Sciatic nerve (tissue), 2 donors: ENCODE measurements at places on chromosomes 12 and 14.

GRCh38 chr12:101231636-101232035 lies 21.6 kb upstream of the SLC5A8 start:
- no peak for DNase-seq

DNA sequence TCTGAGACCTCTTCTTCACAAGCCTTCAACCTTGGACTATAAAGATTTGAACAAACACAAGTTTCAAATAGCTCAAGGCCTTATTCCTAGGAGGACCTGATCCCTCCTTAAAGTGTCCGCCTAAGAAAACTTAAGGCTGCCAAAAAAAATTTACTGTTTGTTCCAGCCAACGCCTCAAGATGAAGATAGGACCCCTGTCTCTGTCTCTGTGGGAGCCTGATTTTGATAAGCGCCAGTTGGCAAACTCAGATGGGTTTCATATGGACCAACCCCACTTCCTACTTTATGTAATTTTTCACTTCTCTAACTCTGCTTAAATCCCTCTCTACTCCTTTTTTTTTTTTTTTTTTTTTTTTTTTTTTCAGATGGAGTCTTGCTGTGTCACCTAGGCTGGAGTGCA lies 11.0 kb downstream of the FKBP3 start:
- DNase-seq, result no peak

GRCh38 chr12:47903927-47904712 lies 674 bp downstream of the VDR start:
- no peak for DNase-seq

DNA sequence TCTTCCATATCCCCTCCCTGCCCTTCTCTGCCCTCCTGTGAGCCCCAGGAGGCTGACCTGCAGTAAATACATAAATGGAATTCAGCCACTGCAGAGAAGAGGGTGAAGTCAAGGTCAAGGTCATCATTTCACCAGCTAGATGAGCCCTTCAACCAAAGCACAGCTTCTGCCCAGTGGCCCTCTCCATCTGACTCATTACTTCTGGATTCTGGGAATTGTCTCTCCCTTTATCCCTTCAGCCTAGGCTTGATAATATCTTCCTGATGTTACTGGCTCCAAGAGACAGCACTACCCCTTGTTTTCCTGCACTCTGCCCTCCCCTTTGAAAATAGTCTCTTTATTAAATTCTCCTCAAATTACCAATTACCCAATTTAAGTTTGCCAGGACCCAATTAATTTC lies 64.5 kb downstream of the TTC9 start:
- DNase-seq, result no peak

GRCh38 chr14:63418020-63418419 lies 99.3 kb upstream of the GPHB5 start:
- no peak for DNase-seq

- no peak for DNase-seq
Measured at GRCh38 chr12:31117203-31118011, 43.7 kb downstream of the DDX11 start.

DNA sequence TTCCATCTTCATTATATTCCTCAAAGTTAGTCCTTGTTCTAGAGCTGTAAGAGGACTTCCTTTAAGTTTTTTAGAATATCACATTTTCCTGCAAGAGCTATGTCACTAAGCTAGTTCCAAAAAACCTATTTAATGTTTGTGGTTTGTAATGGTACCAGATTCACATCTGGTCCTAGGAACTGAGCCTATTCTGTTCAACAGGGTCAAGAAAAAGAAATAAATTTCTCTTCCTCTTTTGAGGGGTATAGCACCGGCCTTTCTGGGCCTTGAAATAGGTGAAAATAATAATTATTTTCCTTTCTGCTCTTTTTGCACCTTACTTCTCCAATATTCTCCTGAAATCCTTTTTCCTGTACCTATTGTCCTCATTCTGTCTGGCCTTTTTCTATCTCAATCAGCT lies 3.6 kb upstream of the STXBP6 start:
- DNase-seq, result no peak

GRCh38 chr14:73741386-73741875 lies 27.2 kb upstream of the PNMA1 start:
- no peak for DNase-seq

- no peak for DNase-seq
Measured at GRCh38 chr12:132418393-132418925, 71.5 kb upstream of the FBRSL1 start.

GRCh38 chr12:100826323-100826722 lies 31.7 kb downstream of the ANO4 start:
- peak; percentile 64 for DNase-seq

DNA sequence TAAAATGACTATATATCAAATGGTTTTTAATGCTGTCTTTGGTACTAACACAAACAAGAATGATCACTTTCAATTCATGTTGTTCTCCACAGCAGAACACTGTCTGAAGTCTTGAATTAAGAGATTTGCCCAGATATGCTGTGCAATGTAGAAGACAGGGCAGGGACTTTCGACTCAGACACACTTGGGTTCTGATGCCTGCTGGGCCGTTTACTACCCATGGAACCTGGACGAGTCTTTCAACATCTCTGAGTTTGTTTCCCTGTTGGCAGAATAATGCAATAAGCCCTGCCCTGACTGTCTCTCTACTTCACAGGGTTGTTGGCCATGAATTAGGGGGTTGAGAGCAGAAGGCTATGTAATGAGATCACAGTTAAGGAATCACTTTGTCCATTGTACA lies 162.6 kb upstream of the TMPO start:
- no peak for DNase-seq

DNA sequence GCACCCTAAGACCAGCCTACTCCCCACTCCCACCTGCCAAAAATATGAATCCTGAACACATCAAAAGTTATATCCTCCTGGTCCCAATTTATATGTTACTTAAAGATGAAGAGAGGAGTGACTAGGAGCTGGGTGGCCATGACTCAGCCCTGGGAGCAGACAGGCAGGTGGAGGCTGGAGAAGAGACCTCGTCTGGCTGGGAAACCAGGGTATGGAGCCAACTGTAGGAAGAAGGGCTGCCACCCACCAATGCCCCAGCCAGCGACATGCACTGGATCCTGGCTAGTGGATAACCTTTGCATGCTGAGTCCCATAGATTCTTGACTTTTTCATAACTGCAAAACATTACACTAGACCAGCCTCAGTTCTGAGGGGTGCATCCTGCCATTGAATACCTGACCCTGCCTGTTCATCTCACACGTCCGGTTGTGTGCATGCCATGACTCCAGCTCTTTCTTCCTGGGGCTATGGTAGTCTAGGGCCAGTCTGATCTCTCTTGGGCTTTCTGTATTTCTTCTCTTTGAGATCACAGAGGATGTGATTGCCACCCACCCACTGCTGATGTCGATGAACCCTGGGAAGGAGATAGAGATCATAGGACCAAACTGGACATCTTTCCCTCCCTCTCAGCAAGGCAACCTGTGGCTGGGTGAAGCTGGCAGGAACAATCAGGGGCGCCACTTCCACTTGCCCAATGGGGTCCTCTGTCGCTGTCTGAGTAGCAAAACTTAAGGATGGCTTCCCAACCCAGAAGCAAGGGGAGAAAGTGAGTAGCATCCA lies 69.6 kb upstream of the DDX11 start:
- peak; percentile 10 for DNase-seq

GRCh38 chr14:101098177-101098576 lies 194.7 kb upstream of the RTL1 start:
- no peak for DNase-seq

DNA sequence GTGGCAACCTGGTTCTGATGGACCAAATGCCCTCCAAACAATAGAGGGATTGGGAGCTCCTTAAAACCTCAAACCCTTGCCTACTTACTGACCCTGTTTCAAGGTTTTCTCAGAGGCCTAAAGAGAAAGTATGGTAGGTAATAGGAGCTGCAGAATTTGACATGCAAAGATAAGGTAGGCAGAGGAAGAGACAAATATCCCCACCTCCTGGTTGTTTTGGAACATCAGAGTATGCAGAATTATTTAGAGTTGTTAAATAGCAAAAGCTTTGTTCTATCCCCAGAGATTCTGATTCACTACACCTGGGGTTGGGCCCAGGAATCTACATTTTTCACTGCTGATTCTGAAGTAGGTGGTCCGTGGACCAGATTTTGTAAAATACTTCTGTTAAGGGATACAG lies 421.2 kb downstream of the SOX5 start:
- DNase-seq, result no peak

DNA sequence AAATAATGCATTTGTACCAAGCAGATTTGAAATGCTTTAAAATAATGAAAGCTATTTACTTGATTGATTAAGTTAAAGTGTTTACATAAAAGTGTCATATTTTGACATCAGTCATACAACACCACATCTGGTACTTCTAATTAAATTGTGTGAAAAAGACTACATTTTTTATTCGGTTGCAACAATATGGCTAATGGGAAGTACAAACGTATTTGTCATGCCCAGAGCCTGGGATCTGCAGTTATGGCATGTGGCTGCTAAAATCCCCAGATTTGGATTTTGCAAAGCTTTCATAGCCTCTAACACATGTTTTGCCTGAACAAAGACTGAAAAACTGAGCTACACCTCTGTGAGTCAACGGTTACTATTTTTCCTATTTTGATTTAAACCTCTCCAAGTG lies 66.6 kb downstream of the LLPH start:
- no peak for DNase-seq

DNA sequence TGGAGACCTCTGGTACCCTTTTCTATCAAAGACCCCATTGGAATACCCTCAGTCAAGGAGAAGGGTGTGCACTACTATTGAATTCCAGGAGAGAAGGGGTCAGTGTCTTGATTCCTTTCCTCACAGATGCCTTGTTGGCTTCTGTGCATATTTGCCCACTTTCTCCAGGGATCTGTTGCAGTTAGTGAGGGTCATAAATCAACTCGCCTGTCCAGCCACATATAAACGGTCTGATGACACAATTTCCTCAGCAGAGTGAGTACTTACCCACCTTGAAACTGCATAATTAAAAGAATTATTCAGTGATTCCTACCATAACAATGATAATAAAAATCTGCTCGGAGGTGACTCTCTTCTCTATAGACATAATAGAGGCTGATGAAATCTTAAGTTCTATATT lies 13.9 kb upstream of the DCD start:
- no peak for DNase-seq

GRCh38 chr14:64788706-64789105 lies 84.5 kb downstream of the PLEKHG3 start:
- DNase-seq, result no peak

DNA sequence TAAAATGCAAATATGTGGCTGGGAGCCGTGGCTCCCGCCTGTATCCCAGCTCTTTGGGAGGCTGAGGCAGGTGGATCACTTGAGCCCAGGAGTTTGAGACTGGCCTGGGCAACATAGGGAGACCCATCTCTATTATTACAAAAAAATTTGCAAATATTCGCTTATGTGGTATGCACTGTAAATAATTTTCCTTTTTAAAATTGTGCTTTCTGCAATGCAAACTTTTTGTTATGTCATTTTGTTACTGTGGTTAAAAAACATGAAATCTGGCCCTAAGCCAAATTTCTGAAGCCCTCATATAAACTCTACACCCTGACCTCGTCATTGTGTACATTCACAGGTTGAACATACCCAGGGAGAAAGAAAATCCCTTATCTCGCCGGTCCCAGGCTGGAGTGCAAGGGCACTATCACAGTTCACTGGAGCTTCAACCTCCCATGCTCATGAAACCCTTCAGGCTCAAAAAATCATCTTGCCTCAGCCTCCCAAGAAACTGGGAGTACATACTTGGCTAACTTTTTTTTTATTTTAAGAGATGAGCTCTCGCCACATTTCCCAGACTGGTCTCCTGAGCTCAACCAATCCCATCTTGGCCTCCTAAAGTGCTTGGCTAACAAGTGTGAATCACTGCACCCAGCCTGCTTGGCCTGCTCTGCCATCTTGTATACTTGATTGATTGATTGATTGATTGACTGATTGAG lies 24.7 kb downstream of the TRAPPC6B start:
- DNase-seq, result no peak

DNA sequence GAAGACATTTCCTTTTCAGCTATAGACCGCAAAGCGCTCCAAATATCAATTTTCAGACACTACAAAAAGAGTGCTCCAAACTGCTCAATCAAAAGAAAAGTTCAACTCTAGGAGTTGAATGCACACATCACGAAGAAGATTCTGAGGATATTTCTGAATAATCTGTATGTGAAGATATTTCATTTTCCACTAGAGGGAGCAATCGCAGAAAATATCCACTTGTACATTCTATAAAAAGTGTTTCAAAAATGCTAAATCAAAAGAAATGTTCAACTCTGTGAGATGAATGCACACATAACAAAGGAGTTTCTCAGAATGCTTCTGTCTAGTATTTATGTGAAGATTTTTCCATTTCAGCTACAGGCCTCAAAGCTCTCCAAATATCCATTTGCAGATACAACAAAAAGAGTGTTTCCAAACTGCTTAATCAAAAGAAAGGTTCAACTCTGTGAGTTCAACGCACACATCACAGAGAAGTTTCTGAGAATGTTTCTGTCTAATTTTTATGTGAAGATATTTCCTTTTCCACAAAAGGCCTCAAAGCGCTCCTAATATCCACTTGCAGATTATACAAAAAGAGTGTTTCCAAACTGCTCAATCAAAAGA lies 643.8 kb upstream of the ALG10B start:
- no peak for DNase-seq
